ENCODE measurements at places on chromosomes 1 and 21. TPM values are rescaled to one million over a fixed set of nuclear protein-coding genes. Genes with fewer than 3 reads are reported as not detected.
A peak's percentile ranks its signal among the peaks of the same experiment; 100 is the strongest.

GNL2 gene
- 110 TPM for total RNA-seq

- H3K27ac ChIP-seq, result no peak overlapping the region
- no peak overlapping the region for H3K4me3 ChIP-seq
- no peaks in the 10 kb centered on the region for H3K4me1 ChIP-seq
- peaks cover 77% of the 10 kb centered on the region for H3K27me3 ChIP-seq
- H3K36me3 ChIP-seq, result no peaks in the 10 kb centered on the region
Measured at GRCh38 chr1:5740865-5741860, 251.1 kb downstream of the NPHP4 start.

DNA sequence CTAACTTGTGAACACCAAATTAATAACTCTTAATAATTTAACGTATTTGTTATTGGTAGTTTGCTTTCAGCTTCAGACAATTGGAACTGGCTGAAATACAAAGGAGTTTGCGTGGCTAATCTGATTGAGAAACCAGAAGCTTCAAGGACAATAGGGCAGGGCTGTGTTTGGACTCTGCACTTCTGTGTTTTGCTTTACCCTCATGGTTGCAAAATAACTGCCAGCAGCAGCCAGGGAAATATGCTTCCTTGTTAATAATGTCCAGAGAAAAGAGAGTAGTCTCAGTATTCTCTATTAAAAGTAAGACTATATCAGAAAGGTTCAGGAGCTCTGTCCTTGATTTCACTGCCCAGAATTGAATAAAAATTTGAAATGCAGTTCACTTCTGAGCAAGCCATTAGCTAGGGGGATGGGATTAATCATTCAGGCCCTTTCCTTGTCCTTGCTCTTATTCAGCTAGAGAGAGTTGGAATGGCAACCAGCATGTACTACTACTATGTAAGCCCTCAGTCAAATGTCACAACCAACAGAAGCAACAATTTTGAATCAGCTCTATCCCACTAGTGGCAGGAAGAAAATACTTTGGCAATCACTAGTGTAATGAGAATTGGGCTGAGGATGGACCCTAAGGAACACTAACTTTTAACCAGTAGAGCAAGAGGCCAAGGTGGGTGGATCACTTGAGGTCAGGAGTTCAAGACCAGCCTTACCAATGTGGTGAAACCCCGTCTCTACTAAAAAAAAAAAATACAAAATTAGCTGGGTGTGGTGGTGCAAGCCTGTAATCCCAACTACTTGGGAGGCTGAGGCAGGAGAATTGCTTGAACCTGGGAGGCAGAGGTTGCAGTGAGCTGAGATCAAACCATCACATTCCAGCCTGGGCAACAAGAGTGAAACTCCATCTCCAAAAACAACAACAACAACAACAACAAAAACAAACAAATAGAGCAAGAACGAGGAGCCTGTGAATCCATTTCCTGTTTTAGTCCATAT, 76.8 kb downstream of the POU2F1 start:
- no peak overlapping the region for H3K27ac ChIP-seq
- no peak overlapping the region for H3K4me3 ChIP-seq
- no peaks in the 10 kb centered on the region for H3K27me3 ChIP-seq
- no peak for DNase-seq

LHX4 gene
- 0.04 TPM for total RNA-seq

C1orf94 gene
- total RNA-seq, result not detected

NPR1 gene
- total RNA-seq, result 0.84 TPM

DIPK1A gene
- 2.1 TPM for total RNA-seq

DNA sequence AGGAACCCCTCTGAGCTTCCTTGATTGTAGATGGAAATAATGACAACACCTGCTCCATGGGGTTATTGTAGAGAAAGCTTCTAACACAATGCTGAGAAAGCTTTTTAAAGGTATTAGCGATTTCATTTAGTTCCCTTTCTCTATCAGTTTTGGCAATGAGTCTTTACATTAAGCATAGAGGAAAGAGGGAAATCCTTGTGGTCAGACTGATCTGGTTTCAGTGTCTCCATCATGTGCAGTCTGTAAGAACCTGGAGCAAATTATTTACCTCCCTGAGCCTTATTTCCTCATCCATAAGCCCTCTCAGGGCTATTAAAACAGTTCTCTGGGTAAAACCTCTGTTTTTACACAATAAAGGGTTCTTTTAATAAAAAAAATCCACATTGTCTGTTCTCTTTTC, 87.5 kb downstream of the FGGY start:
- H3K36me3 ChIP-seq, result no peaks in the 10 kb centered on the region
- H3K27ac ChIP-seq, result no peak overlapping the region
- H3K4me1 ChIP-seq, result no peaks in the 10 kb centered on the region
- H3K27me3 ChIP-seq, result no peaks in the 10 kb centered on the region

SORT1 gene
- 14.3 TPM for total RNA-seq

GRCh38 chr1:14970799-14971141, 182.8 kb upstream of the TMEM51 start:
- peaks cover 17% of the 10 kb centered on the region for H3K4me1 ChIP-seq
- H3K27ac ChIP-seq, result no peak overlapping the region
- H3K4me3 ChIP-seq, result no peak overlapping the region
- DNase-seq, result no peak
- H3K27me3 ChIP-seq, result no peaks in the 10 kb centered on the region
- no peaks in the 10 kb centered on the region for H3K36me3 ChIP-seq

- H3K27ac ChIP-seq, result no peak overlapping the region
- H3K36me3 ChIP-seq, result no peaks in the 10 kb centered on the region
Measured at GRCh38 chr1:24228311-24228710, 41.2 kb upstream of the IFNLR1 start.

GRCh38 chr1:203628201-203629015, 1.8 kb downstream of the ATP2B4 start:
- no peaks in the 10 kb centered on the region for H3K27me3 ChIP-seq
- no peak for DNase-seq
- H3K4me3 ChIP-seq, result peak overlapping the region; percentile 81
- peaks cover 43% of the 10 kb centered on the region for H3K4me1 ChIP-seq
- no peaks in the 10 kb centered on the region for H3K36me3 ChIP-seq

OLIG2 gene
- not detected for total RNA-seq

GRCh38 chr1:43266881-43267280, 2.9 kb upstream of the TMEM125 start:
- H3K4me1 ChIP-seq, result peaks cover 9% of the 10 kb centered on the region
- no peak for DNase-seq
- H3K36me3 ChIP-seq, result peaks cover 2% of the 10 kb centered on the region
- no peak overlapping the region for H3K27ac ChIP-seq
- no peak overlapping the region for H3K4me3 ChIP-seq
- H3K27me3 ChIP-seq, result no peaks in the 10 kb centered on the region

LMX1A gene
- not detected for total RNA-seq

NPPB gene
- total RNA-seq, result not detected

DNA sequence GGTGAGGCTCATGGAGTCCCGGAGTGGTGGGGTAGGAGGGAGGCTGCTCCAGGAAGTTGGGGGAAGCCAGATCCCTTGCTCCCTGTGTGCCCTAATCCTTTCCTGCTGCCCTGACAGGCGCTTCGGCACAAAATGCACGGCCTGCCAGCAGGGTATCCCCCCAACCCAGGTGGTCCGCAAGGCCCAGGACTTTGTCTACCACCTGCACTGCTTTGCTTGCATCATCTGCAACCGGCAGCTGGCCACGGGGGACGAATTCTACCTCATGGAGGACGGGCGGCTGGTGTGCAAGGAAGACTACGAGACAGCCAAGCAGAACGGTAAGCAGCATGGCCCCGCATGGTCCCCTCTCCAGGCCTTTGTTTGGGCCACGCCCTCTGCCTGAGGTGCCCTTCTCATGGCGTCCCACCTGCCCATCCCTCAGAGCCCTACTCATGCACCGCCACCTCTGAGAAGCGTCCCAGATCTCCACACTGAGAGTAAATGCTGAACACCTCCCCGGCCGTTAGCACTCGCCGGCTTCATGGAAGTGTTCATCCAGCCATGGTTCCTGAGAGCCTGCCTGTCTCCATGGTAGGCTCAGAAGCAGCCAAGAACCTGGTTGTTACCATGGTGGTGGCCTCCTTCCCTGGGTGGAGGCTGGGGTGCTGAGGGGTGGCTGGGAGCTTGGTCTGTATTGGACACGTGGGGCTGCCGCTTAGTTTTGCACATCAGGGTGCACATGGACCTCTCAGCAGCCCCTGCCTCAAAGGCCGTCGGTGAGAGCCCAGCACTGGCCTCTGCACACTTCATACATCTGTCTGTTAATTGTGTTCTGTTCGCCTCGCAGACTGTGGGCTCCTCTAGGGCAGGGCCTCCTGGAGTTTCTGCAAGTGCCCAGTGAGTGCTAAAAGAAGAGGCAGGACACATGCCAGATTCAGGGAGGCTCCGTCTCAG, 36.5 kb downstream of the LHX4 start:
- H3K4me1 ChIP-seq, result no peaks in the 10 kb centered on the region
- no peak overlapping the region for H3K4me3 ChIP-seq
- no peaks in the 10 kb centered on the region for H3K27me3 ChIP-seq
- H3K36me3 ChIP-seq, result no peaks in the 10 kb centered on the region
- DNase-seq, result no peak
- H3K27ac ChIP-seq, result no peak overlapping the region

DNA sequence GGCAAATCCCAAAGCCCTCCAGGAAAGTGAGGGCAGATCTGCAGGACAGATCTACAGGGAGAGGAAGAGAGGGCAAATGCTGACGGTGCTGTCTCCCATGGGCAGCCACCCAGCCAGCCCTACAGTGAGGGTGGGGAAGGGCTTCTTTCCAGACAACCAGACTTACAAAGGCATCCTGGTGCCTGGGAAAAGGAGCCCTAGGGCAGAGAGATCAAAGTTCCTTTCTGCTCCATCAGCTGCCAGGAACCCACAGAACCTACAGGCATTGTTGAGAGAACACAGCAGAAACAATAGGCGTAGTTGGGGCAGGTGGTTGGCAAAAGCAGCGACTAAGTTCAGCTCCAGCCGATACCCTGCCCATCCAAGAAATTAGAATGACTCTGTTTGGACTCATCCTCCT, 332.4 kb downstream of the KCNH1 start:
- no peak overlapping the region for H3K27ac ChIP-seq
- H3K36me3 ChIP-seq, result no peaks in the 10 kb centered on the region
- H3K4me1 ChIP-seq, result no peaks in the 10 kb centered on the region
- no peak for DNase-seq
- H3K27me3 ChIP-seq, result peaks cover 28% of the 10 kb centered on the region

- H3K27me3 ChIP-seq, result no peaks in the 10 kb centered on the region
- no peaks in the 10 kb centered on the region for H3K4me1 ChIP-seq
- H3K36me3 ChIP-seq, result no peaks in the 10 kb centered on the region
- DNase-seq, result no peak
- no peak overlapping the region for H3K27ac ChIP-seq
- H3K4me3 ChIP-seq, result no peak overlapping the region
Measured at GRCh38 chr21:25467896-25468295, 139.4 kb downstream of the MRPL39 start.

DNA sequence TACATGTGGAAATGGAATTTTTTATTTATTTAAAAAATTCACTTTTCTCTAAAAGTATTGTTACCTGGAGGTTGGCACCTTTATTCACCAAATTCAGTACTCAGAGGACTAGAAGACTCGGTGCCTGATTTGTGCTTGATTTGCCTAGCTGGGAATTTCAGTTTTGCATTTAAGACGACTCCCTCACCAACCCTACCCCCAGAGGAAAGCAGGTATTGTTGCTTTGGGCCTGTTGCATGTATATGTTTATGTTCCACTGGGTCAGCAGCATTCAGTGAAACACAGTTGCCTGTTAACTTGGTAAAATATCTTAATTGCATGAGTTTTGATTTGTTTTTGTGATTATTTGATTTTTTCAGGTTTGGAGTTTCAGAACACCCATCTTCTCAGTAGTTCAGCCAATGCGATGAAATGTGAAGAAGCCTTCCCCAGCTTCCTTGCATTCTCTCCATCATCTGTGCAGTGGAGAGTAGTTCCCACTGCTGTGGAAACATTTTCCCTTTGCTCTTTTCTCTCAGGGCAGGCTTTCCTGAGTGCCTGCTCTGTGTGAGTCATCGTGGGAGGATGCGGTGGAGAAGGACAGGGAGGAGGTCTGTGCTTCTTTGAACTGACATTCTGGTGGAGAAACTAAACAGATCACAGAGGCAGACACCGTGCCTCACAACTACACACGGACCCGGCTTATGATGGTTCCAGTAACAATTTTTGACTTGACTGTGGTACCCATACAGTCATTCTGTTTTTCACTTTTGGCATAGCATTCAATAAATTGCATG, 6.4 kb downstream of the ADARB1 start:
- peaks cover 20% of the 10 kb centered on the region for H3K4me1 ChIP-seq
- no peak overlapping the region for H3K27ac ChIP-seq
- peak; percentile 33 for DNase-seq
- no peaks in the 10 kb centered on the region for H3K36me3 ChIP-seq

GRCh38 chr1:43454270-43455011, 710 bp upstream of the HYI start:
- peaks cover 16% of the 10 kb centered on the region for H3K36me3 ChIP-seq
- DNase-seq, result peak; percentile 93
- peak overlapping the region; percentile 71 for H3K27ac ChIP-seq
- H3K4me3 ChIP-seq, result peak overlapping the region; percentile 63

DSCAM gene
- not detected for total RNA-seq

ERICH3 gene
- total RNA-seq, result not detected

- DNase-seq, result no peak
- H3K27me3 ChIP-seq, result no peaks in the 10 kb centered on the region
- no peaks in the 10 kb centered on the region for H3K36me3 ChIP-seq
- no peak overlapping the region for H3K4me3 ChIP-seq
- peak overlapping the region; percentile 71 for H3K27ac ChIP-seq
Measured at GRCh38 chr1:56189946-56190805, 389.2 kb downstream of the PLPP3 start.

S100A9 gene
- 482 TPM for total RNA-seq

DNA sequence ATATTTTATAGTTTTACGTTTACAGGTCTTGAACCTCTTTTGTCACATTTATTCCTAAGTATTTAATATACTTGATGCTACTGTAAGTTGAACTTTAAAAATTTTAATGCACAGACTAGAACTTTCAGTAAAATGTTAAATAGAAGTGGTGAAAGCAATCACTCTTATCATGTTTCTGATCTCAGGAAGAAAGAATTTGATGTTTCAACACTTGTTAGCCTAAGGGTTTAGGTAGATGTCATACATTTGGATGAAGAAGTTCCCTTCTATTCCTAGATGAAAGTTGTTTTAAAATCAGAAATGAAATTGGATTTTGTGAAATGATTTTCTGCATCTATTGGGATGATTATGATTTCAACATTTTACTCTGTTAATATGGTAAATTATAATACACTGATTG, 63.6 kb upstream of the TTLL7 start:
- no peak for DNase-seq
- no peaks in the 10 kb centered on the region for H3K4me1 ChIP-seq
- H3K27ac ChIP-seq, result no peak overlapping the region
- H3K36me3 ChIP-seq, result peaks cover 2% of the 10 kb centered on the region
- H3K4me3 ChIP-seq, result no peak overlapping the region

- H3K27me3 ChIP-seq, result no peaks in the 10 kb centered on the region
- H3K4me1 ChIP-seq, result peaks cover 20% of the 10 kb centered on the region
- DNase-seq, result no peak
- no peaks in the 10 kb centered on the region for H3K36me3 ChIP-seq
- no peak overlapping the region for H3K4me3 ChIP-seq
- no peak overlapping the region for H3K27ac ChIP-seq
Measured at GRCh38 chr1:12532405-12533315, 85.3 kb downstream of the DHRS3 start.

- H3K36me3 ChIP-seq, result no peaks in the 10 kb centered on the region
- DNase-seq, result no peak
- peaks cover 9% of the 10 kb centered on the region for H3K4me1 ChIP-seq
Measured at GRCh38 chr1:56133522-56134472, 445.6 kb downstream of the PLPP3 start.
